ENCODE measurements at places on chromosomes 4 and X.

GRCh38 chrX:74246524-74246923, 57.5 kb upstream of the ZCCHC13 start:
- no peak for DNase-seq

- DNase-seq, result no peak
These were observed 838.1 kb upstream of the AGA start for GRCh38 chr4:178280362-178280761.

DNA sequence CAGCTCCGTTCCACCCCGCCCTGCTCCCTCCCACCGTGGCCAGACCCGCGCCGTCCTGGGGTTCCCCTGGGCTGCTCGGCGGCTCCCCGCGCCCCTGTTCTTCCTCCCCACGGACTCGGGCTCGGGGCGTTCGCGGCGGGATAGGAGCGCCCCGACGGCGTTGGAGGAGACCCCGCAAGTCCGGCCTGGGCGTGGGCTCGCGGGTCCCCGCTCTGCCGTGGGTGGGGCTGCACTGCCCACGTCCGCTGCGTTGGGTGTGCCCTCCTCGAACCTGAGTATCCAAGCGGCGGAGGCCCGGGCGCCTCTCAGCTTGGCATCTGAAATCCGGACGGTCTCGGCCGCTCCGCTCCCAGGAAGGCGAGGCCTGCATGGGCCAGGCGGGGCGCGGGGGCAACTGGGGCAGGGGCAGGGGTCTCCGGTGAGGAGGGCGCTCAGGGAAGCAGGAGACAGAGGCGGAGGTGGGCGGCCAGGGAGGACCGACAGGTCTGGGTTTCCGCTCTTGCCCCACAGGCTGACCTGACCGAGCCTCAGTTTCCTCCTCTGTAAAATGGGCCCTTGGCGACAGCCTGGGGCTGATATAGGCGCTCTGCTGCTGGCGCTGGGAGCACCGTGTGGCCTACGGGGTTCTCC, 12.0 kb upstream of the NAT8L start:
- no peak for DNase-seq

- no peak for DNase-seq
These were observed 1006.0 kb upstream of the DIAPH2 start for GRCh38 chrX:95678679-95679078.

GRCh38 chr4:140816806-140817510, 60.8 kb upstream of the TBC1D9 start:
- DNase-seq, result no peak

- peak; percentile 56 for DNase-seq
These were observed 1.2 kb downstream of the RAP1GDS1 start for GRCh38 chr4:98262431-98262830.

GRCh38 chrX:112664924-112665323, 14.8 kb downstream of the LHFPL1 start:
- no peak for DNase-seq

DNA sequence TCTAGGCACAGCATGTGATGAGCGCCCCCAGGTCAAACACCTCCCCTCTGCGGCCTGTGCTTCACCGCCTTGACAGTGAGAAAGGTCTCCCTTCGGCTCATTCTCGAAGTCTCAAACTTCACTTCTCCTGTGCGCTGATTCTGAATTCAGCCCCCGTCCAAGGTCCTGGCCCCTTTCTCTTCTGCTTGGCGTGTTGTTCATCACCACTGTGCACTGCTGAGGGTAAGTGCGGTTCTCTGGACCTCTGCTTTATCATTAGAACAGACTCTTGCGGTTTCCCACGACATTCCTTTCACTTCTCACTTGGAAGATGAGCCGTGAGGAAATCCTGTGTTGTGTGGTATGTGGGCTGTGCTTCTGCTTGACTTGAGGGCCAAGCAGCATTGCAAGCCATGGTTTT, 11.9 kb downstream of the HTT-AS start:
- DNase-seq, result peak; percentile 49

All from suppressor macrophage (primary cell).